Astrocyte (in vitro differentiated cells and primary cell): ENCODE measurements at places on chromosomes 16 and 17. TPM values are rescaled to one million over a fixed set of nuclear protein-coding genes. Genes with fewer than 3 reads are reported as not detected.

- no peak for DNase-seq
These were observed 3.4 kb downstream of the VPS4A start for GRCh38 chr16:69314534-69314933.

DNA sequence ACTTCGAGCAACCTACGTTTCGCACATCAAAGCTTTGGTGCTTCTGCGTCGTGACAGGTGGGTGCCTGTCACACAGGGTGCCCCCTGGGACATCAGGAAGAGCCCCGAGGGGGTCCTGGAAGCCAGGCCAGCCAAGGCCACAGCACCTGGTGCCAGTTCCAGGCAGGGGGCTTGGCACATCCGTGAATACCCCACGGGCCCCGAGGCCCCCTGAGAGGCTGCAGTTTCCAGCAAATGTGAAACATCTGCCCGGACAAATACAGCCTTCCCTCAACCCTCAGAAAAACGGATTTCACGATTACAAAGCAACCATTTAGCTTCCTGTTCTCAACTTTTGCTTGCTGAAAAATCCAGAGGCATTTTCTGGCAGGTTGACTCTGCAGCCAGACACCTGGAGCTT is 109.3 kb upstream of the METRNL start:
- DNase-seq, result no peak

Gene KRTAP2-3
- total RNA-seq, result 3.8 and 7.1 TPM in 2 replicates

- peak; percentile 31 for DNase-seq
These were observed at the start of gene DRC7 for GRCh38 chr16:57694725-57695679. TSS of gene DRC7 (plus strand) at chr16:57694806. CDS start at chr16:57697950, 3,144 bp downstream.

Gene CA5A
- total RNA-seq, result not detected in 2 replicates

- no peak for DNase-seq
These were observed 19.0 kb downstream of the SLC7A6 start for GRCh38 chr16:68283346-68283745.

DNA sequence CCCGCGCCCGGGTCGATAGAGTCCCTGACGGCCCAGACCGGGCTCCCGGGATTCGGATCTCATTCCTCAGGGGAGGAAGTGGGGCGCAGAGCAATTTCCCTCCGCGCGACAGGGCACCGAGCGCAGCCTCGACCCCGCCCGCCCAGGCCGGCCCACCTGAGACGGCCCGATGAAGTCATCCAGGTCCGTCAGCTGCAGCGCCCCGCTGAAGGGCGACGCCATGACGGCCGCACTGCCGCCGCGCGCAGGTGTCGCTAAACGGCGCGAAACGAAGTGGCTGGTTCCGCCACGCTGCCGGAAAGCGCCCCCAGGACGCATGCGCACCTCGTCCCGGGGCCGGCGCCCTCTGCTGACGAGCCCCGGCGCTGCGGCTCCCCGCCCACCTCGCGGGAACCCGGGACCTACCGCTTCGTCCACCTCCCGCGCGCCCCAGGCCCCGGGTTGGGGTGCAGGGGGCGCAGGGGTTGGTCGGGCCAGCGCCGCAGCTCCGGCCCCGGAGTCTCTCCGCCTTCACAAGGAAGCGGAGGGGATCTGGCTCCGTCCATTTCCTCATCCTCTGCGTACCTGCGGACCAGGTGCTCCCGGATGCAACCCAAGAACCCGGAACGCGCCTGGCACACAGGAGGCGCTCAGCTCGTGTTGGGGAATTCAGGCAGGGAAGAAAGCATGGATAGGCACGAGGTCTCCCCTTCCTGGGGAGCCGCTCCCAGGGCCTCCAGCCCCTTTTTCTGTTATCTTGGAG is at the start of gene CIAO3:
TSS of gene CIAO3 (minus strand) at position 234 of the 742 bp plus-strand sequence. CDS start at position 222, 12 bp downstream.
- peak; percentile 88 for DNase-seq

GRCh38 chr16:89956505-89957215 is 8.1 kb downstream of the DEF8 start:
- no peak for DNase-seq

Gene PRAC2
- total RNA-seq, result not detected in 2 replicates

Gene KRTAP9-8
- not detected in 2 replicates for total RNA-seq

DNA sequence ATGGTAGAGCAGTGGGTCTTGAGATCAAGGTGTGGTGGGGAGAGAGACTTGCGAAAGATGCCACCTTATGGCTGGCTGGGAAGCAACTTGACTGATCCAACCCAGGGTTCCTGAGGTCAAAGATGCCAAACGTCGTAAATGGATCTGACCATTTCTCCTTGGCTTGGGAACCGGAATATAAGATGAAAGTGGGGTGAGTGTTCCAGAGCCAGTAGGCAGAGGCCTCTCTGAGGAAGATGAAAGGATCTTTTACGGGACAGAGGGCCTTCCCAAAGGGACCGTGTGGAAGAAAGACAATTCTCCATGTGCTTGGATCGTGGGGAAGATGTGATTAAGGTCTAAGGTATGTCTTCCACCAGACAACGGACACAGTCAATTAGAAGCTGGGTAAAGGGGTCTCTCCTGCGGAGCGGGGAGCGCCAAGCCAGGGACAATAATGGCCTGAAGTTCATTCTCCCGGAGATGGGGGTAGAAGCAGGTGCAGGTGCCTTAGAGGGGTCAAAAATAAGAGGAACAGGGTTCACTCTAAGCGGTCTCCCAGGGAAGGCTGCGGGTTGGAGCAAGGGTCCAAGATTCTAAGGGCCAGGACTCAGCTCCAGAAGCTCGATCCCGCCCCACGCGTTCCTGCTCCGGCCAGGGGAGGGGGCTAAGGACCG is 800 bp downstream of the FXR2 start:
- DNase-seq, result peak; percentile 39

- no peak for DNase-seq
These were observed 17.2 kb downstream of the METRNL start for GRCh38 chr17:83096401-83097224.
